ENCODE measurements at places on chromosomes 5 and 9.
A peak's percentile ranks its signal among the peaks of the same experiment; 100 is the strongest.

- no peak for DNase-seq
Measured at GRCh38 chr9:129253803-129254381, 75.8 kb upstream of the IER5L start.

DNA sequence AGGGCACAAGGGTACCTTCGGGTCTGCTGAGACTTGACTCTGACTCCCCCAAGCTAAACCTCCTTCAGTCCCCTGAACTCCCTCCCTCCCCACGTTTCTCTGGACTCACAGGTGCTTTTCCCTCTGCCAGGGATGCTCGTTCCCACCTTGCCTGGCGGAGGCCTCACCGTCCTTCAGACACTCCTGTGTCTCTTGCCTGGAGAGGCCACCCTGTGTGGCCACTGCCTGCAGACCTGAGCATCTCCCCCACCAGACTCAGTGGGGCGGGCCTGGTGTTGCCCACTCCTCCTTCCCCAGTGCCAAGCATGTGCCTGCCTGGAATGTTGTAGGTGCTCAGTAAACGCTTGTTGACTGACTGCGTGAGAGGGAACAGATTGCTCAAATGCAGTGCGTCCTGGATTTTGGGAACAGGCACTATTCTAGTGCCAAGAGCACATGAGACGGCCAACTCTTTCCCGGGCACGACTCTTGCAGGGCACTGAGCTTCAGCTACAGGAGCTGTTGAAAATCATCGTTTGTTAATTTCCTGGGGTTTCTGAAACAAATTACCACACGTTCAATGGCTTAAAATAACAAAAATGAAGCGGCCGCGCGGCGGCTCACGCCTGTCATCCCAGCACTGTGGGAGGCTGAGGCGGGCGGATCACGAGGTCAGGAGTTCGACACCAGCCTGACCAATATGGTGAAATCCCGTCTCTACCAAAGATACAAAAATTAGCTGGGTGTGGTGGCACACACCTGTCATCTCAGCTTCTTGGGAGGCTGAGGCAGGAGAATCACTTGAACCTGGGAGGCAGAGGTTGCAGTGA lies 71.0 kb upstream of the BARHL1 start:
- no peak for DNase-seq

GRCh38 chr5:117496801-117497200 lies 922.2 kb upstream of the SEMA6A start:
- no peak for DNase-seq

DNA sequence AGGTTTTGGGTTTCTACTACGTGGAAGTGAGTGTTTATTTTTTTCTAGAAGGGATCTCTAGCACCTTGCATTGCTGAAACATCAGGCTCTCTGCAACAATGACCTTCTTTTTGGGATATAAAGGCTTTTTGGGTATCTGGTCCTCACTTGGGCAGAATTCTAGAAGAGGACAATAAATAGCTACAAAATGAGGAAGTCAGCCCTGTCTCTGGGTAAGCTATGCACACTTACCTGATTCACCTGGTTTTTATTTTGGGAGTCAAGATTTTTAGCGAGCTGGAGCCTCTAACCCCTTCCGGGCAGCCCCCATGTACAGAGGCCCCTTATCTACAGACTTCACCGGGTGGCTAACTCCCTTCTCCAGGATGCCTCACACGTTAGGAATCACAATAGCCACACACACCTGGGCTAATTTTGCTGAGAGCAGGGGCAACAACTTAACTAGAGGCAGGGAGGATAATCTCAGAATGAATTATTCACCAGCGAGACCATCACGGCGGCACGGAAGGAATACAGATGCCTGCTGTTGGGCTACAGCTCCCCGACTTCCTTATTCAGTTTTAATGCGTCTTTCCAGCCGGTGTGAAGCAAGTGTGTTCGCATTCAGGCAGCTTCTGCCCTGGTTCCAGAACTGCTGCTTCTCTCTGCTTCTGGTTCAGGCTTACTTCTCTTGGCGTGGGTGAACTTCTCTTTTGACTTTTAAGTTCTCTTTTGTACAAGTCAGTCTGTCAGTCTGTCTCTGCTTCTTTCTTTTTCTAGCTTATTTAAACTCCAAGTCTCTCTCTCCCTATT lies 341.0 kb upstream of the PANK3 start:
- DNase-seq = no peak

DNA sequence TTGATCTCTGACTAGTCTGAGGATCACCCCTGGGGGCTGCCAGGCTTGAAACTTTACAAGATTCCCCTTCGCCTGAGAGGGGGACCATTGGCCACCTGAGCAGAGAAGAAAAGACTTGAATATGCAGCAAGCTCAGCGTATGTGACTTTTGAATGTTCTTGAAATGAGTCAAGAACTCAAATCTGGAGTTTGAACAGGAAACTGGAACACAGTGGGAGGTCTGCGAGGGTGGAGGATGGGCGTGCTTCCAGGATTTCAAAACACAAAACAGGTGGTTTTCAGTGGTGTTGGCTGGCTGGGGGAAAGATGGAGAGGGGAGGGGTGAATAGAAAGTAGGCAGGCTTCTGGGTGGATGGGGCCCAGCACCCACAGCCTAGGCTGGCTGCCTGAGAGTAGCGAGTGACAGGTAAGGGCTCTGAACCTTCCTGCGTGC lies 40.6 kb downstream of the TMEM174 start:
- DNase-seq = peak; percentile 88

GRCh38 chr5:168123631-168124528 lies 167.6 kb upstream of the WWC1 start:
- peak; percentile 38 for DNase-seq

DNA sequence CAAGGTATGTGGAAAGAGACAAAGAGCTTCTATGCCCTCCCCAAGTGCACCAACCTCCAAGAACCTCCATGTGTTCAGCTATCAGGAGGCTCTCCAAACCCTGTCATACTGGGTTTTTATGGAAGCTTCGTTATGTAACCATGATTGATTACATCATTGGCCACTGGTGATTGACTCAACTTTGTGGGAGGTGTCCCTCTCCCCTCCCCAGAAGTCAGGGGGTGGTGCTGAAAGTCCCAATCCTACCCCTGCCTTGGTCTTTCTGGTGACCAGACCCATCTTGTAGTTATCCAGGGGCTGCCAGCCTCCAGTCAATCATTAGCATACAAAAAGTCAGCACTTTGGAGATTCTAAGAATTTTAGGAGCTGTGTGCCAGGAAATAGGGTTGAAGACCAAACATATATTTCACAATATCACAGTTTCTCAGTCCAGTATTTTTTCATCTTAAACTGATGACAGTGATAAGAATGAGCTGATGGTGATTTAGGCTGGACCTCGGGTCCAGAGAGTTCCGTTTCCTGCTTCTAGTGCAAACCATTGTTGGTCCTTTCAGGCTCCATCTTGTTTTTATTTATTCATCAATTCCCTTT lies 27.3 kb upstream of the FANCC start:
- no peak for DNase-seq

DNA sequence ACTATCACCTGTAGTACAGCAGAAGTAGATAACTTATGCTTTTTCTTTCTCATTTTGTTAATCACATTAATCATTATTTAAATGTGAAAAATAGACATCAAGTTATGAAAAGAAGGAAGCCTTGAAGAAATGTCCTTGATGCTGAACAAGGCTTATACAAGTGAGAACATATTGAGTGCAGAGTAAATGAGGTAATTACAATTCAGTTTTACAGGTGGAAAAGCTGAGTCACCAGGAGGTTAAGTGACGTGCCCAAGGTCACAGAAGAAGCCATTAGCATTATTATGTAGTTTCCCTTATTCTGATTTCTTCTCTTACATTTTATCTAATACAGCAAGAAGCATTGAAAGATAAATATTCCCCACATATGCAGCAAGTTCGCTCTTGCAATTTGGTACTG lies 998.5 kb upstream of the CDH6 start:
- no peak for DNase-seq

DNA sequence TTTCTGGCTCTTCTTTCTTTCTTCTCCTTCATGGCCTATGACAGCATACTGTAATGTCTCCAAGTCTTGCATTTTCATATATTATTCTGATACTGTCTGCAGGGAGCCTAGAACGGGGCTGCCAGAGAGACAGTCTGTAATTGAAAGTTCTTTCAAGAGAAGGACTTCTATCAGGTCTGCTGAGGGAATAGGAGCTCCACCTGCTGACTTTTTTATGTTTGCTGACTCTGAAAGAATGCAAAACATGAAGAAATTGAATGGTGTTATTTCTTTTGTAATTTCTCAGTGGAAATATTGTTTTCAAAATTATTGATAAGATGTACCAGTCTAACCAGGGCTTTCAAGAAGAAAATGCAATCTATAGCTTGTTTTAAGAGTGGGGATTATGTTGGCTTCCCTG lies 121.9 kb upstream of the RFX3 start:
- no peak for DNase-seq

GRCh38 chr5:176609724-176610434 lies at the start of gene GPRIN1:
TSS of gene GPRIN1 (minus strand) at chr5:176610156. CDS start at chr5:176599834, 10,322 bp downstream.
- DNase-seq = no peak

GRCh38 chr9:131018621-131019020 lies 9.6 kb downstream of the LAMC3 start:
- DNase-seq = no peak

- DNase-seq = no peak
Measured at GRCh38 chr9:112169368-112169767, 5.7 kb downstream of the SUSD1 start.

DNA sequence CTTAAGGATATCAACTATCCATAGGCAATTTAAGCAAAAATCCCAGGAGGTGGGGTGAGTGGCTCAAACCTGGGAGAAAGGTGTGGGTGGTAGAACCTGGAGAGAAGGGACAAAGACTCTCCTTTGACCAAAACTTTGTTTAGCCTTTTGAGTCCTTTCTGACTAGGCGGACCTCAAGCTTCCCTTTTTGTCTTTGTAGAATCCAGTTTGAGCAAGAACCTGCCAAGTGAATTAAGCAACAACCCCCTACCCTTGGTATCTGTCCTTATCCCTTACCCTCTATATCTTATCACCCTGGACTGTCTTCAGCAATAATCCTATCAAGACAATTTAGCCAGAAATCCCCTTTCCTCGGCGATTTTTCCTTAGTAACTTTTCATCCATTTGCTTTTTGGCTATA lies 53.5 kb upstream of the SLC28A3 start:
- DNase-seq = no peak

GRCh38 chr5:125043781-125044391 lies 297.4 kb upstream of the ZNF608 start:
- DNase-seq = peak; percentile 94

GRCh38 chr5:112386766-112387165 lies 32.3 kb downstream of the EPB41L4A start:
- no peak for DNase-seq

DNA sequence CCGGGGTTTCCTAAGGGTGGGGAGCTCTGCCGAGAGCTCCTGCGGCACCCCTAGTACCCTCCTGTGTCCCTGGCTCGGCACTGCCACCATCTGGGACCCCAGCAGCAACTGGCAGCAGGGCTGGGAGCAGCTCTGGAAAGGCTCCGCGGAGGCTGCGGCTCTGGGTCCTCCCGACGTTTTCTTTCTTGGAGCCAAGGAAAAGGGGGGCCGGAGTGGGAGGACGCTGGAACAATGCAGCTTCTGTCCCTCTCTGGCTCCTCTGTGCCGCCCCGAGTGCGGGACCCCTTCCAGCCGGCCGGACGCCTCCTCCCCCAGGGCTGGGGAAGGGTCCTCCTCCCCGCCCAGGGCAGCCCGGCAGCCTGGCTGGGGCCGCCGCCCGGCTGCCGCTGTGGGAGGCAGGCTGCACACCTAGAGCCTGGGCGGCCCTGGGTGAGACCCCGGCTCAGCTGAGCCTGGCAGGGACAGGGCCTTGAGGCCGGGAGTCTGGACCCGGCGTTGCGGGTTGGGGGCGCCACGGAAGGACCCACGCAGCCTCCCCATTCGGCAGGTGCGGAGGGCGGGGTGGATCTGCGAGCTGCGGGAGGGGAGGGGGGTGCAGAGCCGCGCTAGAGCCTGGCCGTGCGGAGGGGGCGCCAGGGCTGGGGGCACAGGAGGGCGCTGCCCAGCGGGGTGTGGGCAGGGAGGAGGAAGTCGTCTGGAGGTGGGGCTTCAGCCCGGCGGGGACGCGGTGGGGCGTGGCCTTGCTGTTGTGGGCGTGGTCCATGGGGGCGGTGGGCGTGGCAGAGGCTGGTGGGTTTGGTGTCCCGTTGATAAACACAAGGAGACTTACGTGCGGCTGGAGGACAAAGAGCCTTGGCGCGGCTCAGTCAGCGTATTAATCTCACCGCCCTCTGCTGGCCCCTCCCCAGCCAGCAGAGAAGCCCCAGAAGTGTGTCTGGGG lies 15.1 kb downstream of the GPSM1 start:
- DNase-seq = peak; percentile 48

Measured in astrocyte (in vitro differentiated cells and primary cell).